ENCODE measurements at places on chromosomes 1 and 21.

- no peak for DNase-seq
Observed at GRCh38 chr1:1318131-1318652, 6.3 kb downstream of the INTS11 start.

DNA sequence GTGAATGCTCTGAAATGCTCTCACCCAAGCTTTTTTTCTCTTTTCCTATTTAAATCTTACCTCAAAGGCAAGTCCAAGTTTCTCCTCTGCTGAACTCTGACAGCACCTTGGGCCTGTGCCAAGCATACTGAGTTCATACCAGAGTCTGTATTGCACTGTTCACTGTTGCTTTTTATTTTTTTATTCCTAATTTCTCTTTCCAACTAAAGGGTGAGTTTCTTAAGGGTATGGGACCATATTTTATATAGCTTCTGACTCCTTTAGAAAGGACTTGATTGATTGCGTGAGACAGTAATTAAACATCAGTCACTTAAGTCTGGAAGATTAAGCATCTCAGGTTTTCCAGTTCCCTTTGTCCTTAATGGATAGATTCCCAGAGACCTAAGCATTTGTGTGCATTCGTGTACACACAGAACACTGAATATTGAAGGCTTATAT, 69.9 kb downstream of the CACHD1 start:
- DNase-seq: peak; percentile 84

DNA sequence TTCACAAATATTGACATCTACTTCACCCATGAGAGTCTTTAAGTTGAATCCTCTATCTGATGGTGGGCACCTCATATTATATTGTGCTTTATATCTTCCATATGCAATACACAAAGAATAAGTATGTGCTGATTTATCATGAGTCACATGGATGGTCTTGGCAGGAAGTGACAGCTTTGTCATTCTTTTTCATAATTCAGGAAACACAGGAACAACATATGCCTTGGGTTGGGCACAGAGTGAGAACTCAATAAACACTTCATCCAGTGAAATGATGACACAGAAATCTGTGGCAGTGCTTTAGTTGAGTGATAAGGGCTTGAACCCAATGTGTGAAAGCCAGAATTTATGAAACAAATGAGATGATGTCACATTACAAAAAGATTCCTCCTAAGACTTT, 41.2 kb downstream of the GADD45A start:
- no peak for DNase-seq

GRCh38 chr1:58780836-58781452, 2.9 kb downstream of the JUN start:
- peak; percentile 40 for DNase-seq

DNA sequence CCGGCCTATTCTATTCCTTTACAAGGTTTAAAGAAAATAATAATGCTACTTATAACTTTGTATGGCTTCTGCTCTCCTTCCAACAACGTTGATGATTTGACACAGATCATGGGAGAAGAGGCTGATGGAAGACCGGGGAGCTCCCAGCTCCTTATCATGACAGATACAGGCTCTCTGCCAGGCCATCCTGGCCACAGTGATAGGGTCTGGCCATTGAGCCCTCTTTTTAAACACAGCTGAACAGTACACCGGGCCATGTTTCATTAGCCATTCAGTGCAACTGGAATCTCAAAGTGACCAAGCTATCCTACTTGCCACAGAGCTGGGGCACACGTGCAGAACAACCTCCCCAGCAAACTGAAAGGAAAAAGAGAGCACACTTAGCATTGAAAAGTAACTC, 34.9 kb downstream of the DNAJC11 start:
- DNase-seq: no peak

DNA sequence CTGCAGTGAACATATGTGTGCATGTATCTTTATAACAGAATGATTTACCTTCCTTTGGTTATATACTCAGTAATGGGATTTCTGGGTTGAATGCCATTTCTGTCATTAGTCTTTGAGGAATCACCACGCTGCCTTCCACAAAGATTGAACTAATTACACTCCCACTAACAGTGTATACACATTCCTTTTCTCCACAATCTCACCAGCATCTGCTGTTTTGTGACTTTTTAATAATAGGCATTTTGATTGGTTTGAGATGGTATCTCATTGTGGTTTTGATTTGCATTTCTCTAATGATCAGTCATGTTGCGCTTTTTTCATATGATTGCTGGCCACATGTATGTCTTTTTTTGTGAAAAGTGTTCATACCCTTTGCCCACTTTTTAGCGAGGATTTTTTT, 680.5 kb downstream of the PTPRC start:
- DNase-seq: no peak

DNA sequence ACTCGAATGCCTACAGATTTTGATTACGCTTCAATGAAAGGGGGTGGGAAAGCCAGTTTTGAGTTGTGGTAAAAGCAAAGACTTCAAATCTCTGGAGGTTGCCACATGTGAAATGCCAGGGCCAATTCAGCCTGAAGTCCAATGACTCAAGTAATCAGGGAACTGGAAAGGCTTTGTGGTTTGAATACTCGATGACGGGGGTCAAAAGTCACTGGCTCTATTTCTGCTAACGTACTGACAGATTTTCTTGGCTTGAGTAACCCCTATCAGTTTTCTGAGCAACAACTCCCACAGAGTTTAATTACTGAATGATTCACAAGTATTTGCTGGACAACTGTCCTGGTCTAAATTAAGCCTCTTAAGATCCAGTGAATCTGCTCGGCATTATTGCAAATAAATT, 152.2 kb downstream of the SIPA1L2 start:
- peak; percentile 65 for DNase-seq

DNA sequence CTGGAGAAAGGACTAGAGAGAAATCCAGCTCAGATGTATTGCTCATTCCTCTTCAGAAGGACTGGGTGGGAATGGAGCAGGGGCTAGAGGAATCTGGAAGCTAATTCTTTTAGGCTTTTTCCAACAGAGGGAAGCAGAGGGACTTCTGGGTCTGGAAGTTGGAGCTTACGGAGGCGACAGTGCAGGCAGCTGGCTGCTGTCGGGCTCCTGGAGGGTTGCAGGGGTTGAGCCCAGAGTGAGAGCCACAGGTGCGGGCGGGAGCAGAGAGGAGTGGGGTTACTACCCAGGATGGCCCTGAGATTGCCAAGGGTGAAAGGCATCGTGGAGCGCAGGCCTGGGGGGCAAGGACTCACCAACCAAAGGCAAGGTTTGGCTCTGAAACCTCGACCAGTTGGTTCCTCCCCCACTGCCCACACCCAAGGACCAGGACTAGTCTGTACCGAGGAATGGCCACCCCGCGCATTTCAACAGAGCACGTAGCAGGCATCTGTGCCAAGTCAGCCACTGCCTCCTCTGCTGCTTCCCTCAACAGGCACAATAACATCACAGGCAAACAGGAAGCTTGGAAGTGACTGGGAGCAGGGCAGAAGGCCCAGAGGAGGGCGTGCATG, 22.7 kb upstream of the EDN2 start:
- no peak for DNase-seq

DNA sequence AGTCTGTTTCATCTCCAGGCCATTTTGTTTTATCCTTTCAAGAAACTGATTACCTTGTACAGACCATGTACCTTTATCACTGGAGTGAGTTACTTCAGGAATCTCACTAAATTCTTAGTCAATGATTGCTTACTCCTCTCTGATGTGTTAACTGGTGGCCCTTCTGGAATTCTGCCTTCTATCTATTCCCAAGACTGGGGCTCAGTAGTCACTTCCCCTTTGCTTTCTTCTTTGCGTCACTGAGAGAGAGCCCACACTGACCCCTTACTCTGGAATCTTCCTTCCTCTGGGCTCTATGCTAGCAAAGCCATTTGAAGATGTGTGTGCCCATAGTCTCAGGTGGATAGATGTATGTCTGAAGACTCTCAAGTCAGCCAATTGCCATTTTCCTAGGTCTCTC, 34.6 kb downstream of the XCL2 start:
- DNase-seq: no peak

DNA sequence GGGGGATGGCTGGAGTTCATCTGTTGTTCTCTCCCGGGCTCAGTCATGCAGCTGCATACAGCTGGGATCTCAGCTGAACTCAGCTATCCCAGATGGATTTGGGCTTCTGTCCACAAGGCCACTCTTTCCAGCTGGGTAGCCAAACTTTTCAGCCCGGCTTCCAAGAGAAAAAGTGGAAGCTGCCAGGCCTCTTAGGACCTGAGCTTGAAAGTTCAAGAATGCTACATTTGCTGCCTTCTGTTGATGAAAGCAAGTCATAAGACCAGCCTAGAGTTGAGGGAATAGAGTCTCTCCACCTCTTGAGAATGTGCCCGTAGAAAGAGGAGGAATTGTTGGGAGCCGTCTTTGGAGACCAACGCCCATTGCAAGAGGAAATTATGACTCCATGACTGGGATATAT, 95.3 kb downstream of the C1orf21 start:
- DNase-seq: no peak

DNA sequence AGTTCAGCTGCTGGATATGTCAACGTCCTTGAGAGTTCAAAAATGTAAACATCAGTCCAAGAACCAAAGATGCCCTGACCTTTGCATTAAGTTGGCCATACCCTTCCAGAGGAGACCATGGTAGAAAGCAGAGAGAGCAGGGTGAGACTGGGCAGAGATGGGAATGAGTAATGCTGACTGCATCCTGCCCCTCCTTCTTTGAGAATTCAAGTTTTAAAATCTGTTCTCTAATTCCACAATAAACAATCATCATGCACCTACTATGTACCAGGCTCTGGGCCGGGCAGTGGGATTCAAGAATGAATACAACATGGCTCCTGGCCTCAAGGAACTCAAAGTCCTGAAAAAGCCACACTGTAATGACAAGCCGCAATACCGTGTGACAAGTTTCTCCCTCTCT, 3.9 kb upstream of the HAO2 start:
- no peak for DNase-seq

DNA sequence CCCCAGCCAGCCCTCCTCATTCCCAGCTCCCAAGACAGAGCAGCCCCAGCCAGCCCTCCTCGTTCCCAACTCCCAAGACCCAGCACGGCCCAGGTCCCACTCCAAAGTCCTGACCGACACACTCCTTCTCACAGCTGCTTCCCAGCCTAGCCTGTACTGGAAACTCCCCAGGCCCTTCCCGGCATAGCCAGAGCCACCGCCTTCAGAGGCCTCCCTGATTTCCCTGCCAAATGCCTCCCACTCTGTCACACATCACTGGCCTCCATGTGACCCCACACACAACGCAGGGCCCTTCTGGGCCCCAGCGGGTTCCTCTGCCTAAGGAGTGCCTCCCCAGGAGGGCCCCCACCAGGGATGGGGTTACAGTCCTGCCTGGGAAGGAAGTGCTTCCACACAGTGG, 2.8 kb downstream of the UBE2J2 start:
- no peak for DNase-seq

GRCh38 chr1:248872752-248873408, 14.0 kb upstream of the ZNF692 start:
- peak; percentile 74 for DNase-seq

DNA sequence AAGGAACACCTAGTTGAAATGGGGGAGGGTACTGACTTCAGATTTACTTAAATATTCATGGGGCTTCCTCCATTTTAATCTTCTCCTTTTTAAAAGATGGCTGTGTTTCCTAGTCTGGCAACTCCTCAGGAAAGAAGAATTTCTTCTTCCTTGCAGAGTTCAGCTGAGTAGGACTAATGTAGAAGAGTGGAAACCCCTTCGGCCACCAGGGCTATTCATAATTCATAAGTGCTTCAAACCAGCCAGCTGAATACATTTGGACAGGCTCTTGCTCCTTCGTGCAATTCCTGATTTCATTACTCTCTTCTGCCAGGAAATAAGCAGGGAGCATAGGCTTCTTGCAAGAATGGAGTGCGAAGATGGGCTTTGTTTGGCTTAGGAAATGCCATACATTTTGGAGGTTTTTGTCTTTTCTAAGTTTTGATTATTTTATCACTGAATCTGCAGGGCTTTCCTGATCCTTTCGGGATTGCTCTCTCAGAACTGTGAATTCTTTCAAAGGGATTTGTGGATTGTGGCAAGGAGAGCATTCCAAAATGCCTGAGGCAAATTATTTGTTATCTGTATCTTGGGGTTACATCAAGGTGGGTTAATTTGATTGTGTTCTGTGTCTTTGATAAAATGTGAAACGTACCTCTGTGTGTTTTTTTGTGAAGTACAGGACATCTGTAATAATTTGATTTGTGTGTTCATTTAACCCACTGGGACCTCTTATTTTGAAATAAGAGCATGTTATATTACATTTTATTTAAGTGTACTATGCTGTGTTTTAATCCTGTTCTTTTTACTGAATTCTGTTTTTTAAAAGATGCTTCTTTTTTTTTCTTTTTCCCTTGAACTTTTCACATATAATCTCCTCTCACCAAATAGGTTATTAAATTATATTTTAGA, 179.4 kb upstream of the SGIP1 start:
- DNase-seq: no peak

DNA sequence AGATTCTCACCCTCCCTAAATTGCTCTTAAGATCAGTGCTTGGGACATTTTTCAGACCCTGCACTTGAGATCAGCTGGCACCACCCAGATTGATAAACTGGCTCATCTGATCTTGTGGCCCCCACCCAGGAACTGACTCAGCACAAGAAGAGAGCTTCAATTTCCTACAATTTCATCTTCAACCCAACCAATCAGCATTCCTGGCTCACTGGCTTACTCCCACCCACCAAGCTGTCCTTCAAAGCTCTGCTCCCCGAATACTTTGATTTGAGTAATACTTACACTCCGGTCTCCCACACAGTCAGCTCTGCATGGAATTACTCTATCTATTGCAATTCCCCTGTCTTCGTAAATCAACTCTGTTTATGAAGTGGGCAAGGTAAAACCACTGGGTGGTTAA, 461.9 kb upstream of the RGS18 start:
- no peak for DNase-seq

DNA sequence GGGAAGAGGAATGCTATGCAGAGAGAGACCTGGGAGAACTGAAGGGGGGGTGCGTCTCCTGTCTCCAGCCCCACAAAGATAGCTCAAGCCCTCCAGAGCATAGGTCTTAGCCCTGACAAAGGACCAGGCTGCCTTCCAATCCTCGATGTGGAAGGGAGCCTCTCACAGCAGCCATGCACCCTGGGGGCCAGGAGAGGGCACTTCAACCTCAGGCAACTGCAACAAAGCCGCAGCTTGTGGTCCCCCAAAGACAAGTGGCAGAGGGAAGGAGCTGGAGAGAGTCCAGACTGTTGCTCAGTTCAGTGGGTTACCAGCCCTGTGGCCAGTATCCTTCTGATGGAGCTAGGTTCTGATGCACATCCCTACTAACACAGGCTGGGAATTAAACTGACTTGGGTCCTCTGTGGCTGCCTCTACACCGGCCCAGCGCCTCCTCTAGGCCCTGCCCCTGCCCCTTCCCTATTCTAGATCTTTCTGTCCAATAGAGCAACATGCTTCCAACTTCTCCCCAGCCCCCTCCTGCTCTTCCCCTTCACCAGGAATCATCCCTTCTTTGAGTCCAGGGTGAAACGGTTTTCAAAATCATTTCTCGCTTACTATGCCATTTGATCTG, 100.7 kb upstream of the SPATA6 start:
- peak; percentile 58 for DNase-seq

- no peak for DNase-seq
Observed at GRCh38 chr1:212496682-212497081, 64.0 kb downstream of the NENF start.

Measured in renal pelvis (tissue), 12 donors.